ENCODE measurements at places on chromosomes 5 and 9.

DNA sequence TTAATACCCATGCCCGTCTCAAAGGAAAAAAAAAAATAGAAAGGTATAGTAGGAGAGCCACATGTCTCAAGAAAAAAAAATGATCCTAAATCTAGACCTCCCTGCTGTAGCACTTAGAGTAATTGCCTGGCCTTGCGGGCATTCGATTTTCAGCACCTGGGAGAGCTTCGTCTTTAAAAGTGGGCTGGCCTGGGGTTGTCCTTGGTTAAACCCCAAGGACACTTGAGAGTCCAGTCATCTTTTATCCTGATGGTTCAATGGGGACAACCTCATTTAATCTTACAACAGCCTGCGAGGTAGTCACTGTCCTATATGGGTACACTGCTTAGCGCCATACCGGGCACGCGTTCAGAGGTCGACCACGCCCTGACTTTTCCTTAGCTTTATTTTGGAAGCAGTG is 60.1 kb downstream of the MAT2B start:
- no peak for DNase-seq

DNA sequence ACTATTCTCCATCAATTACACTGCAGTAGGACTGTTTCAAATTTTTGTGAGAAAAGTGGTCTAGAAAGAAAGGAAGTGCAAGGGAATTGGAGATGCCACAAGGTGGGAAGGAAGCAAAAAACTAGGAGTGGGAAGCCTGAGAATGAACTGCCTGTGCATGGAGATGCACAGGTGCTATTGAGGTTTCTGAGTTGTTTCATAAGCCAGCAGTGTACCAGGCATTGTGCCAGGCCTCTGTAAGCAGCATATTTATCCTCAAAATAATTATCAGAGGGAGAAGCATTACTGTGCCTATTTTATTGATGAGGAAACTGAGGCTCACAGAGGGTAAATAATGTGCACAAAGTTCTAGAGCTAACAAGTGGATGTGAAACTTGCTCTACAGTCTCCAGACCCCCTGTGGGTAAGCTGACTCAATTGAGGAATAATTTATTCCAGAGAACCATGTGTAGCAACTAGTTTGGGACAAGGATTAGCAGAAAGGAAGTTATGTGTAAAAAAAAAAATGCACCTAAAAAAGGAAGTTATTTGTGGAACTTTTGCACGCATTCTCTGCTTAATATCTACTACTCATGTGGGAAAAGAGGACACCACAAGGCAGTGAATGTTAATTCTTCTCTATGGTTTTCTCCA is 96.7 kb downstream of the SNCAIP start:
- DNase-seq = no peak

DNA sequence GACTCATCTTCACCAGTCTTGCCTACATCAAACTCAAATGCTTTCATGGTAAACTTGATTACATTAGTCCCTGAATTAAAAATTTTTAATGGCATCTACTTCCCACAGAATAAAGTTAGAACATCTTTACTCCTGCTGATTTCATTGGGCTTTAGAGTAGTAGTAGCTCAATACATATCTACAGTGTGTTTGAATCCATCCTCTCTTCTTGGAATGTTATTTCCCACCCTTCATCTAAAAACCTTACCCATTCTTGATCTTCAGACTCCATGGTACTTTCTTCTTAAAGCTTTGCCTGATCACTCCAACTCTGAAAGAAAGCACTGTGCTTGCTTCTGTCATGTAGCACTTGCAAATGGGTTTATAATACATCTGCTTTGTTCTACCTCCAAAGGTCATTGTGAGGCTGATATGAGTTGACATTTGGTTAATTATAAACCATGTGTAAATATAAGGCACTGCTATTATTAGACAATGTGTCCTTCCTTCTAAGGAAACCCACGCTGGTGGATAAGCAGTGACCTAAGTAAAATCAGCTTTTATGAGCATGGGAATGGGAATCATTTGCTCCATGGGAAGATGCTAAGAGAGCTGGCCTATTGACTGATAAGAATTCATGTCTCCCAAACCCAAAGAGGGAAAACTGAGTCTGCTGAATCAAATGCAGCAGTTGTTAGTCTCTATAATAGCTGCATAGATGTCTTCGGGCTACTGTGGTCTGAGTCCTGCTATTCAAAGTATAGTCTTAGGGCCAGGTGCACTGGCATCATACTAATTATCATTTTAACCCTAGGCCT is 7.5 kb upstream of the PRLR start:
- peak; percentile 85 for DNase-seq

DNA sequence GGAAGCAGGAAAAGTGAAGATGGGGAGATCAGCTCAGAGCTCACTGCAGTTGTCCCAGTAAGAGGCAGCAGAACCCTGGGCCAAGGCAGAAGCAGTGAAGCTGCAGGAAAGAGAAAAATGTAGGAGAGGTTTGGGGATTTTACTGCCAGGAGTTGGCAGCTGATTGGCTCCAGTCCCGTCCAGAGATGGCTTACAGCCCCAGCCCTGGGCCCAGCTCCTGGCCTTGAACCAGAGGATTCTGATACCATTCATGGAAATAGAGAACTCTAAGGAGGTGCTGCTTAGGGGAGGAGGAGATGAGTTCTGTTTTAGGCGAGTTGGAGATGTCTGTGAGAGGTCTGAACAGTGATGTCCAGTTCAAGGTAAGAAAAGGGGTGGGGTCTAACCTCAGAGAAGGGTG is 4.6 kb downstream of the MORN5 start:
- DNase-seq = no peak

GRCh38 chr9:112119225-112120029 is 55.7 kb downstream of the SUSD1 start:
- no peak for DNase-seq

- DNase-seq = peak; percentile 82
These were observed 548 bp downstream of the CEP120 start for GRCh38 chr5:123422433-123423277.

DNA sequence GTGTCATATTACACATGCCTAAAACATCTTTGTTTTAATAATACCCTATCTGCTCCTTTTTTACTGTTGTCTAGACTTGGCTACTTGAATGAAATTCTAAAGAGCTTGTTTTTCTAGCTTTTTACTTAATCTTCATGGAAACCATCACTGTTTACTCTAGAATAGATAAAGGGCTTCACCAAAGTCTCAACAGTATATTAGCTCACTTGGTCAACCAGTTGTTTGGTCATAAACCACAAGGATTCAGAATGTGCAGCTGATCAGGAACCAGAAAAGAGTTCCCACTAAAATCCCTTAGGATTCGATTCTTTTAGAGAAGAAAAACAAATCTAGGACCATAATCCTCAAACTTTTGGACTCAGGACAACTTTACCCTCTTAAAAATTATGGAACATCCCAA is 38.0 kb downstream of the CDO1 start:
- DNase-seq = no peak

DNA sequence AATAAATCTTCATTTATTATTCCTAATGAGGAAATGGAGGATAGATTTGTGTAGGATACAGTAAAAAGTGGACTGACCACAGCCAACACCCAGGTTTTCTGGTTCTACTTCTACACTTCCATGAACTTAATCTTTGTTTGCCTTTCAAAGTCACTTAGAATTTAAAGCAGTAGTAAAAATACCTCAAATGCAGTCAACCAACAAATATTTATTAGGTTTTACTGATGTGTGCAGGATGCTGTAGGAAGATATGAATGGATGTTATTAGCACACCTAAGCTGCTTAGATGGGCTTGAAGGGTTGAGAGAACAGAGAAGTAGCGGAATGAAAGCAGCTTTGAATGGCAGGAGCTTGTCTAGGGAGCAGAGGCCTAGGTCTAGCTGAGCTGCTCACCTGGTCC is 201.1 kb downstream of the PALM2AKAP2 start:
- DNase-seq = no peak

GRCh38 chr5:53777864-53778618 is 217.6 kb downstream of the NDUFS4 start:
- no peak for DNase-seq

All from eye (tissue), 1 donor.